ENCODE measurements at places on chromosomes 13 and 19. TPM values are rescaled to one million over a fixed set of nuclear protein-coding genes. Genes with fewer than 3 reads are reported as not detected.
A peak's percentile ranks its signal among the peaks of the same experiment; 100 is the strongest.

- no peak overlapping the region for H3K4me3 ChIP-seq
- no peaks in the 10 kb centered on the region for H3K36me3 ChIP-seq
- DNase-seq: no peak
- H3K27ac ChIP-seq: no peak overlapping the region
- H3K27me3 ChIP-seq: no peaks in the 10 kb centered on the region
These were observed 117.9 kb downstream of the ITGBL1 start for GRCh38 chr13:101570410-101570809.

DNA sequence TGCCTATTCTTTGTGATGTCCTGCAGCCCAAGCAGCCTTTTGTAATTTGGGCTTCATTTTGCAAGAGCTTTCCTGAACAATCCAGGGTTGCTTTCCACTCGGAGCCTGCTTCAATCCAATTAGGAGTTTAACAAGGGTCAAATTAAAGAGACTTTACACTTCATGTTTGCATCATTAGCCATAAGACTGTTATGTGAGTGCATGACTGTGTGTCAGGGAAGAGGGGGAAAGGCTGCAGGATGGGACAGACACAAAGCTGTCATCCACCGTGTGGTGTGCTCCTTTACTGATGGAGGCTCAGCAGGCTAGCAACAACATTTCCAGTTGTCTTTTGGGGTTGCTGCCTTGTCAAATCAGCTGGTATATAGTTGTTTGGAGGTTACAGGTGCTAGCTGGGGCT is 23.7 kb upstream of the MAB21L1 start:
- no peak overlapping the region for H3K27ac ChIP-seq
- H3K4me3 ChIP-seq: no peak overlapping the region
- no peaks in the 10 kb centered on the region for H3K36me3 ChIP-seq
- no peaks in the 10 kb centered on the region for H3K27me3 ChIP-seq
- H3K4me1 ChIP-seq: no peaks in the 10 kb centered on the region
- DNase-seq: no peak

- H3K36me3 ChIP-seq: no peaks in the 10 kb centered on the region
- peaks cover 10% of the 10 kb centered on the region for H3K4me1 ChIP-seq
- no peak overlapping the region for H3K4me3 ChIP-seq
- H3K27ac ChIP-seq: no peak overlapping the region
- peaks cover 7% of the 10 kb centered on the region for H3K27me3 ChIP-seq
These were observed 8.8 kb upstream of the BBC3 start for GRCh38 chr19:47239610-47240296.

C13orf42 gene
- polyA plus RNA-seq: not detected

DNA sequence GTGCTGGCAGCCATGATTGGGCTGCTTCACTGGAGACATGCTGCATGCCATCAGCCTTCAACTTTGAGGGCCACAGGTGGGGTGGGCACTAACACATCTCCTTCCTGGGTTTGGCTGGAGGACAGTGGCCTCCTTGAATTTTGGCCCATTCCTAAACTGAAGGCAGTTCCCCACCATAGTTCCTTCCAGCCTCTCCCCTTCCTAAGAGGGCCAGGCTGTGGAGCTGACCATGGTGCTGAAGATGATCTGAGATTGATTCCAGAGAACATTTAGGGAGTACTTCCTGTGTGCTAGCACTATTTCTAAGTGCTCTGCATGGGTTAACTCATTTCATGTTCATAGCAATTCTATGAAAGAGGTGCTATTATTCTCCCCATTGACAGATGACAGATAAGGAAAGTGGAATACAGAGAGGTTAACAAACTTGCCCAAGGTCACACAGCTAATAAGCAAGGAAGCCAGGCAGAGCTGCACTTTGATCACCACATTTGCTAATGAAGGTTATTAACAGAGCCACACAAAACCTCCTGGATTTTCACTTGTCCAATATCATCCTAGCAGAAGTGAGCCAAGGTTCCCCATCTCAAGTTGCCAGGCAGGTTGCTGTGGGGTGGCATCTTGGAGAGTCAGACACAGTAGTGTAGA is 175.3 kb downstream of the ZIC5 start:
- no peaks in the 10 kb centered on the region for H3K4me1 ChIP-seq
- H3K36me3 ChIP-seq: no peaks in the 10 kb centered on the region
- H3K4me3 ChIP-seq: no peak overlapping the region
- DNase-seq: peak; percentile 69
- no peaks in the 10 kb centered on the region for H3K27me3 ChIP-seq

- no peaks in the 10 kb centered on the region for H3K4me1 ChIP-seq
- H3K27ac ChIP-seq: no peak overlapping the region
- H3K4me3 ChIP-seq: no peak overlapping the region
- DNase-seq: no peak
- H3K27me3 ChIP-seq: no peaks in the 10 kb centered on the region
These were observed 248.1 kb downstream of the ITGBL1 start for GRCh38 chr13:101700598-101700997.

B3GNT3 gene
- 16.7 TPM for polyA plus RNA-seq

SPRY2 gene
- polyA plus RNA-seq: 69.4 TPM

RASIP1 gene
- 3.6 TPM for polyA plus RNA-seq

Data from hepatocyte (in vitro differentiated cells).